ENCODE measurements at places on chromosomes 4 and X.

DNA sequence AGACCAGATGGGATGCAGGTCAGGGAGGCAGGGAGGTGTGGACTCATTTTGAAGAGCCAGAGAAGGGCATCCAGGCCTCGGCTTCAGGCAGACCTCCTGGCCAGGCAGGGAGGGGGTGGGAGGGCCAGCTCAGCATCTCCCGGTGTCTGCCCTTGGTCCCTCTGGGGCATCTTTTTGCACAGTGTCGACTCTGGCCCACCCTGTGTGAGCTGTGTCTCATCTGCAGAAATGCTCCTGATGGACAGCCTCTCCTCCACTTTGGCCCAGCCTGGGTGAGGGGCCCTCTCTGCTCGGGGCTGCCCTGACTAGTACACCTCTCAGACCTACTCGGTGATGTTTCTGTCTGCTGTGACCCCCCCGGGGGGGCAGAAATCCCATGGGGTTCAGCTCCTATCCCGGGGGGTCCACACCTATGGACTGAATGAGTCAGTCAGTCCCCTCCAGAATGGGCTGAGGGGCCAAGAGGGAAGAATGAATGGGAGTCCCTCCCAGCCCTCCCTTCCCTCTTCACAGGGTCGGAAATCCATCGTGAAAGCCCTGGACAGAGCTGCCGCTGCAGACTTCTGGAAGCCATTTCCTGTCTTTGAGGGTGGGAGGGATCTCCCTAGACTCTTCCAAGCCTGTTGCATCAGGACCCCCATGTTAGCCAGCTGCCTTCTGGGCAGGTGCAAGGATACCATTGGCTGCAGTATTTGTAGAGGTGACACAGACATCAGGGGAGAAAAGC is 196.7 kb upstream of the PSAPL1 start:
- no peak for DNase-seq

DNA sequence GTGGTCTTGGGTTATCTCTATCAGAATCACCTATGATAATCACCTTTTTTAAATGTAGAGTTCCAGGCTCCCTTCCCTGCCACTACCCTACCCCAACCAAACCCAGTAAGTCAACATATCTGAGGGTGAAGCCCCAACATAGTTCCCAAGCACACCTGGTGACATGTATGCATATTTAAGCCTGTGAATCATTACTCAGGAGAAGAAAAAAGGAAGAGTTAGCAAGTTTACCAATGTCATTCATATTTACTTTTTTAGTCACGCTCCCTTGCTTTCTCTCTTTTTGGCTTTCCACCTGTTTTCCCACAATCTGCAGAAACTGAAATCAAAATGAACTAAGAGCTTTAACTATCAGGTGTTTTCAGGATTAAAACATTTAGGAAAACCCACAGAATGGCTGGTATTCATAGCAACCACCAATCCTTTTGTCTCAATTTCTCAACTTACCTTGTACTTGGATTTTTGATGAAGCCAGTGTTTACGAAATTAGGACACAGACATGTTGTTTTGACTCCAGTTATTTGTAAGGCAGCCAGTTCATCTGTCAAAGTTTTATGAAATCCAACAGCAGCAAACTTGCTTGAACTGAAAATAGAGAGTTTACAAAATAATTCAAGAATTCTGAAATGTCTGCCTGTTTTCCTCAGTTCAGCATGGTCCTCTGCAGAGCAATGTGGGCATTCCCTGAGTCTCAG is 34.0 kb downstream of the HSD17B11 start:
- no peak for DNase-seq

GRCh38 chrX:630612-631496 is at the start of gene SHOX:
Gene SHOX (plus strand): TSS chrX:630791. CDS start chrX:630898, 107 bp downstream.
- DNase-seq, result no peak

DNA sequence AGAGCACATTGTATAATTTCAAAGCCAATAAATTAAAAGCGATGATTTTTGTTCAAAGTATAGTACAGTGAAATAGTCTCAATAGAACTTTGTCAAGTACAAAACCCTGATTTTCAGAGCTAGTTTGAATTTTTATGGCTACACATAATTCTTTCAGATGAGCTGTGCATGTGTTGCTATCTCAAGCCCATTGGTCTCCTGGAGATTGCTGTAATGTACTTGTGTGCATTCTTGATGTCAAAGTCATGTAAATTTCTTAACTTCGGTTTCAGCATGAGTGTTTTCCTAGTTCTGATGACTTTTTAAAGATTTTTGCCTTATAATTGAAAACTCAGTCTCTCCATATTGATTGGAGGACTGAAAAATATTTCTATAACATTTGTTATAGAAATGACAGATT is 200.8 kb downstream of the CEP135 start:
- no peak for DNase-seq

DNA sequence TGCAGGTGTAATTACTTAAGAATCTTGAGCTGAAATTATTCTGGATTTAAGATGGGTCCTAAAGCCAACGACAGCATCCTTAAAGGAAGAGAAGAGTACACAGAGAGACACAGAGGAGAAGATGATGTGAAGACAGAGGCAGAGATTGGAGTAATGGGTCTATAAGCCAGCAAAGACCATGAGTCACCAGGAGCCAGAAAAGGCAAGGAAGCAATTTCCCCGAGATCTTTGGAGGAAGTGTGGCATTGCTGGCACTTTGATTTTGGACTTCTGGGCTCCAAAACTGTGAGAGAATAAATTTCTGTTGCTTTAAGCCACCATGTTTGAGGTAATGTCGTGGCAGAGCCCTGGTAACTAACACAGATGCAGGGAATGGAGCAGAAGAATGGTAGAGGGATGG is 32.4 kb upstream of the LGI2 start:
- DNase-seq, result no peak

GRCh38 chrX:153470411-153471363 is at the start of gene HAUS7:
Gene HAUS7 (minus strand): TSS chrX:153470576. CDS start chrX:153470557, 19 bp downstream.
- peak; percentile 73 for DNase-seq

GRCh38 chr4:1414831-1415680 is 8.8 kb upstream of the NKX1-1 start:
- DNase-seq, result no peak

DNA sequence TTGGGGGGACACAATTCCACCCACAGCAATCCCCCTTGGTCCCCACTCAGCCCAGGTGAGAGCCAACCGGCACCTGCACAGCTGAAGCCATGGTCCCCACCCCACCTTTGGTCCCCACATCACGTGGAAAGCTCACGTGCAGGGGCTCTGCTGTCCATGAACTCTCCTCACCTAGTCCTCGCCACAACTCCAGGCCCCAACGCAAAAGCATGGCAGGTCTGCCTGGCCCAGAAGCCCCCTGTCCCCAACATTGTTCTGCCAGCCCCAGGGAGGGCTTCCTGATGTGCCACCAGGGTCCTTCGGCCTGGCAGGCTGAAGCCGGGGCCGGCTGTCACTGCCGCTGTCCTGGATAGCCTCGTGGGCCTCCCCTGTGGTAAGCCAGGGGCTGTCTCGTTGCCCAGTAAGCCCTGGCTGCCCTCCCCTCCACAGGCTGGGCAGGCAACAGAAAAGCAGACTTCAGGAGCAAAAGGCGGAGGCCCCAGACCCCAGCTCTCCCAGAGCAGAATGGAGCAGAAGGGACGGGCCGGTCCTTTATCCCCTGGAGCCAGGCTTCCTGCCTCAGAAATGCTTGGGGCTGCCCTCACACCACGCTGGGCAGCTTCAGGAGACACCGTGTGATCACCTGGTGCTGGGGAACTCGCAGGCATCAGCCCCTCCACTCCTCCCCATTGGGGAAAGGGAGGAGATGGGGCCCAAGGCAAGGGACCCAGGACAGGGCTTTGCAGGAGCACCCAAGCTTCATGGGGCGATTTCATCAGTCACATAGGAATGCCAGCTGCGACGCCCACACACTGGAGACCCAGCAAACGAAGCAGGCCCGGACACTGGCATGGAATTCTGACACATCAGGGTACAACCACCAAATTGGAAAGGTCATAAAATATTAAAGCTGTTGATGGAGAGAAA is 103.7 kb downstream of the ADRA2C start:
- no peak for DNase-seq

- DNase-seq, result no peak
These were observed 490.3 kb upstream of the EPHA5 start for GRCh38 chr4:66160606-66161005.

DNA sequence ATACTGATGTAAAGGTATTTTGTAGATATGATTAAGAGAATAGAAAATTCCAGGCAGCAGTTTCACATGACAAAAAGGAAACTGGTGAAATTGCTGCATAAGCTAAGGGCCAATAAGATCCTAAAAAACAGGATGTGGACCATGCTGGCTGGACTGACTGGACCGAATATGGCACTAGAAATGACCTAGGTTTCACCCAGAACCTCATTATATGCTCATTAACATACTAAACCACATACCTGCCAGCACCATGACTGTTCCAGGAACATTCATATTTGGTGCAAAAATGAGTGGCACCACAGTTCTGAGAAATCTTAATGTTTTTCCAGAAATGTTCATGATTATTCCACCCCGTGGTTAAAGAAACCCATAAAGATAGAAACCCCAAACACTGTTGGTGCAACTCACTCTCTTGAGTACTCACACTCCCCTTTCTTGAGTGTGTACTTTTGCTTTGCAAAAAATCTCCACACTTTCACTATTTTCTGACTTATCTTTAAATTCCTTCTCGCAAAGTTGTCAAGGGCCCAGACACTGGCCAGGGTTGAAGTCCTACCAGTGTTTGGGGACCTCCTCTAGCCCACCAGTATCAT is 74.0 kb downstream of the FANCB start:
- no peak for DNase-seq

GRCh38 chr4:37827030-37827685 is 672 bp downstream of the PGM2 start:
- DNase-seq, result no peak

DNA sequence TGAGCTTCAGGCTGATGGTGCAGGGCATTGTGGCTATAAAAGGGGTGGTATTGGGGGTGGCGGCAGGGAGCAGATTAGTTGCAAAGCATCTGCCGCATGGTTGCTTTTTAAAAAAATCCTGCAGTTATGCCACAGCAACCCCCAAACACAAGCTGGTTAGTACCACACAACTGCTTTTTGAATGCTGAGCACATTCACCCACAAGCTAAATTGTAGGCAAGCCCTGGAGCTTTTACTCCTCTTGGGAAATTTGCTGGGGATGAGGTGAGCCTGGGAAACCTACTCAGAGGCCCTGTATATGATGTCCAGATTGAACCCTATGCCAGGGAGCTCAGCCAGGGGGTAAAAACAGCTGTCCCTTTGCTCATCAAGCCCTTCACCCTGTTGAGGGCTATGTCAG is 33.8 kb upstream of the TRIM2 start:
- DNase-seq, result no peak

DNA sequence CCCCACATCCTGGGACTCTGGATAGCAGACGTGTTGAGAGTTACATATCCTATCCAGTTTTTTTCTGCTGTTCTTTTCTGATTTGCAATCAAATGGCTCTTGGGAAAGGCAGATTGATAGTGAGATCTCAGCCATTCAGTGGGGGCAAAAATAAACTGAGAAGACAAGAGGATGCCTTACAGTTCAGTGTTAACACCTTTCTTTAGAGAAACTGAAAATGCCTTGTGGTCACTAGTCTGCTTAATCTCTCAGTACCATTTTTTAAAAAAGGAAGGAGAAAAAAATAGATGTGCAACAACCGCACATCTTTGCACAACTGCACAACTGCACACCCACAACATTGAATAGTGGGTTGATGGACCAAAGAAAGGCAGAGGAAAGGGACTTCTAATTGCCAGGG is 109.3 kb downstream of the ARHGEF9 start:
- DNase-seq, result no peak

DNA sequence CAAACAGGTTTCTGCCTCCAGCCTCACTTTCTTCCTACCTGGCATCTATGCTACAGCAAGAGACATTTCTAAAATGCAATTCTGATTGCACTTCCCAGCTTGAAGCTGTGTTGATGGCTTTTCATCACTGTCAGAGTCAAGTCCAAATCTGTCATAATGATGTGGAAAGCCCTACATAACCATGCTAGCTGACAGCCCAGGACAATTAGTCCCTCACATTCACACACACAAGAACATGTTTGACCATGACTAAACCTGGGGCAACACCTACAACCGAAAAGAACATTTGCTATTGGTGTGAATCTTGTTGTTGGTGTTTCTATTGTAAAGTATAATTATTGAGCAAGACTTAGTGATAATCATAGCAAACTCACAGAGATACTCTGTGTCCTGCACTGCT is 58.2 kb downstream of the PPM1K start:
- no peak for DNase-seq

- no peak for DNase-seq
These were observed 26.0 kb downstream of the BEND2 start for GRCh38 chrX:18194688-18195087.

DNA sequence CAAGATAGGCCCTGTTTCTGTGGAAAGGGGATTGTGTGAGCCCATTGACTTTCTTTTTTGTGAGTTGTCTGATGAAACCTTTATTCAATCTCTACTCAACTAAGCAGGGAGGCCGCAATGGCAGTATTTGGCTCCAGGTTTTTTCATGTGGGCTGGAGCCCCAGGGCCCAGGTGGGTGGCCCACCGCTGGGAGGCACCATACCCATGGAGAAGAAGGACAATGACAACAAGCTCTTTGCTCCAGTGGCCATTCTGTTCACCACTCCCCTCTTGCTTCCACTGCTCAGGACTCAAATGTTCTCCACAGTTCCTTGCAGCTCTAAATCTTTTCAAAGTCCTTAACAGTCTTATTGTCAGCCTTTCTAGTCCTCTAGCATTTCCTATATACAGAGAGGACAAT is 54.1 kb downstream of the HOPX start:
- DNase-seq, result no peak

DNA sequence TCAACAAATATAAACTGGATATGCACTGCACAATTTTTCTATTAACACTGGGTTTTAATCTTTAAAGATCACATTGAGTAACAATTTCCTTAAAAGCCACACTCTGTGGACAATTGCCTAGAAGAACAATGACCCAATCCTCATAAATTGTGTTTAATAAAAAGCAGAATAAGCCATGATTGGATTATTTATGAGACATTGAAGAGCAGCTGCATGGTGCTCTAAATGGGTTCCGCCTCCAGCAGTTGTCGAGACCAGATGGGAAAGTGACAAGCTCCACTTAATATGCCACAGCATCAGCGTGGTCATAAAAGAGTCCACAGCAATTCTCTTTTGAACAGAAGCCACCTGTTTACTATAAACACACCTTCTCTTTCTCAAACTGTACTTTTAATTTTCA is 635.2 kb upstream of the FRG1 start:
- no peak for DNase-seq

DNA sequence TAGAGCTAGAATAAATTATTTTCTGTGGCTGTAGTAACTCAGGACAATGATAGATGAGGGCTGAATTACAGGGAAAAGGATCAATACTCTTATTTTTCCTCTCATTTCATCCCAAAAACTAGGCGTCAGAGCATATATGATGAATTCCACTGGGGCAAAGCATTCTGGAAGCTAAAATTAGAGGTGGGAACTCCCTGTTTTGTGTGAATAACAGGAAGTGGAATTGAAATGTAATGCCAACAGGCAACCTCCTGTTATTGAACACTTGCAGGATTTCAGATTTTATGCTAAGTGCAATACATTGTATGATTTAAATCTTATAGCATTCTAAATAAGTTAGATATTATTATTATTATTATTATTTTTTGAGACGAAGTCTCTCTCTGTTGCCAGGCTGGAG is 20.9 kb downstream of the HSD17B11 start:
- no peak for DNase-seq

Data from kidney capillary endothelial cell (primary cell).